NCI-H1417 treated with DMSO at 0.1 percent for 48 hours (cell line): ENCODE measurements at places on chromosomes 16 and 17.

DNA sequence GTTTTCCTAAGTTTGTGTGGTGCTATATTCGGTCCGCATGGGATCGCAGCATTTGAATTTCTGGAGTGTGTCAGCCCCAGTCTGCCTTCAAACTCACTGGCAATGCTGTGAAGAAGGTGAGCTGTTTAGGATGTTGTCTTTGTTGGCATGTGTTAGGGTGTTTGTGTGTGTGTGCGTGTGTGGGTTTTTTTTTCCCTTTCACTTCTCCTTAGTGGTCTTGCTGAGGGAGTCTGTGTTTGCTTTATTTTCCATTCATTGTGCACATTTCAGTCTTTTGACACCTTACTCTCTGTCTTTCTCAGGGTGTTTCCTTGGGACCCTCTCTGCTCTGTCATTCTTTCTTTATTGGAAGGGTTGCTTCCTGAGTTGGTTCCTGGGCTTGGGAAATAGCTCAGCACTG, 27.7 kb upstream of the RBFOX1 start:
- DNase-seq: no peak

DNA sequence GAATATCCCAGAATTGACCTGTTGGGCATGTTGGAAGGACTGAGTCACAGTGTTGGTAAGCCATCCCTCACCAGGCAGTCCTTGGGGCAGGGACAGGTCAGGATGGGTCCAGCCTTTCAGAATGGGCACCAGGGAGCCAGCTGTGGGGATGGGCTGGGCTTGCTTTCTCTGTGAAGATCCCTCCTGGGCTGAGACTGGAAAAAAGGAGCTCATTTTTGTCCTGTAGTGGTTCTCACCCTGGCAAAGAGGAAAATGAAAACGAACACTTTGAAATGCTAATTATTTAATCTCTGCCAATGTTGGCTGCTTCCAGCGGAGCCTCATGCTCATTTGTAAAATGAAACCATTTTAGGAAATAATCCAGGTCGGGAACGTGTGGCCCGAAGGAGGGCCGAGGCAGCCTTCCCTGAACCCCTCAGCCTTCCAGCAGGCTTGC, 237.5 kb upstream of the SALL1 start:
- DNase-seq: no peak

DNA sequence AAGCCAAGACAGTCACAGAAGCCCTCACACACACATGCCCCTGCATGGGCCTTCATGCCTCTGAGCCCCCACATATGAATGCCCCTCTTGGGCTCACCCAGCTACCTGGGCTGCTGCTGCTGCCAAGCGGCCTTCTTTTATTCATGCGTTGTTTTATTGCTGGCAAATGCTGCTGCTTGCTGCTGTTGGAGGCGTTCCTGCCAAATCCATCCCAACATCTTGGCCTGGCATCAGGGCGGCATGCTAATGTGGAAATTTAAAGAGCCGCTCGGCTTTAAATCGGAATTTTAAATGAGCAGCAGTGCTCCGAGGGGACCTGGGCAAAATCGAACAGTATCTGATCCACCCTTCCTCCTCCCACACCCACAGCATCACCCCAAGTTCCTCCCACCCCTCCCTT, 39.0 kb downstream of the NEUROD2 start:
- DNase-seq: no peak

GRCh38 chr17:1082579-1082978, 85.7 kb downstream of the TIMM22 start:
- no peak for DNase-seq

GRCh38 chr17:34892461-34893249, 68.6 kb downstream of the CCT6B start:
- DNase-seq: no peak
